ENCODE measurements at places on chromosomes 1 and 21.

- H3K4me3 ChIP-seq, result no peak overlapping the region
- H3K4me1 ChIP-seq, result peaks cover 8% of the 10 kb centered on the region
- no peak overlapping the region for H3K27ac ChIP-seq
- H3K36me3 ChIP-seq, result no peaks in the 10 kb centered on the region
- peaks cover 3% of the 10 kb centered on the region for H3K27me3 ChIP-seq
Observed at GRCh38 chr1:194078765-194079164, 892.4 kb upstream of the B3GALT2 start.

DNA sequence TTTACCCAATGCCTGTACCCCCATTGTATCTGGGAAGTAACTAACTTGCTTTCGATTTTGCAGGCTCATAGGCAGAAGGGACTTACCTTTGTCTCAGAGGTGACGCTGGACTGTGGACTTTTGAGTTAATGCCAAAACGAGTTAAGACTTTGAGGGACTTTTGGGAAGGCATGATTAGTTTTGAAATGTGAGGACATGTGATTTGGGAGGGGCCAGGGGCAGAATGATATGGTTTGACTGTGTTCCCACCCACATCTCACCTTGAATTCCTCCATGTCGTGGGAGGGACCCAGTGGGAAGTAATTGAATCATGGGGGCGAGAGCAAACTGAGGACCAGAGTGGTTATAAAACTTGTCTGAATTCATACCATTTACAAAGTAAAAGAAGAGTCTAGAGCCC lies 77.1 kb upstream of the HOOK1 start:
- peaks cover 9% of the 10 kb centered on the region for H3K27me3 ChIP-seq
- no peak overlapping the region for H3K4me3 ChIP-seq
- peaks cover 38% of the 10 kb centered on the region for H3K36me3 ChIP-seq
- no peak overlapping the region for H3K27ac ChIP-seq
- DNase-seq, result no peak
- peaks cover 13% of the 10 kb centered on the region for H3K4me1 ChIP-seq

- no peak overlapping the region for H3K27ac ChIP-seq
- H3K27me3 ChIP-seq, result peaks cover 6% of the 10 kb centered on the region
- H3K4me1 ChIP-seq, result no peaks in the 10 kb centered on the region
- H3K4me3 ChIP-seq, result no peak overlapping the region
Observed at GRCh38 chr1:58732087-58732775, 32.4 kb upstream of the MYSM1 start.

- H3K4me3 ChIP-seq, result no peak overlapping the region
- DNase-seq, result peak; percentile 5
- no peaks in the 10 kb centered on the region for H3K27me3 ChIP-seq
- no peaks in the 10 kb centered on the region for H3K36me3 ChIP-seq
- no peaks in the 10 kb centered on the region for H3K4me1 ChIP-seq
Observed at GRCh38 chr1:186806477-186806876, 22.3 kb upstream of the PLA2G4A start.

DNA sequence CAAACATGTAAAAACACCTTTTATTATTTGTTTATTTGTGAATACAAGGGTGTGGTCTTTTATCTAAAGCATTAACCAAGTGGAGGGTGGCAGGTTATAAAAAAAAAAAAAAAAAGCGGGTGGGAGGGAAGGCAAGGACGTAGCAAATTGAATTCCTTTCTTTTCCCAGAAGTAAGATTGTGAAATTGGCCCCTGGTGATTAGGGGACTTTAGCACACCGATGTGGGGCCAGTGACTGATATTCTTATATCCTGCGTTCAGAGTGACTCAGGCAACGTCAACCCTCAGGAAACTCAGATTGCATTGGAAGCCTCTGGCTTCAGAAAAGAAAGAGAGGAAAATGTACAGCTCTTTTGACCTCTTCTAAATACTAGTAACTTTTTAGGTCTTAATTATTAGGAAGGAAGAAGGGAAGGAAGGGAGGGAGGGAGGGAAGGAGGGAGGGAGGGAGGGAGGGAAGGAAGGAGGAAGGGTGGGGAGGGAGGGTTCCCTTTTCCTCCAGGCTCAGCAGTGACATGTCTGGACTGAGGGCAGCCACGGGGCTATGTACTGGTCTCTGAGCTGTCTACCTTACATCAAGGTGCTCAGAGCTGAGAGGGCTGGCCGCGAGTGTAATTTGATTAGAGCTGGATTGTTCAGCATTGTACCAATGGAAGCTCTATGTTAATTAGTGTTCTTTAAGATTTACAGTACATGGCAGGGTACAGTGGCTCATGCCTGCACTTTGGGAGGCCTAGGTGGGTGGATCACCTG lies 30.2 kb downstream of the EVA1C start:
- no peak overlapping the region for H3K4me3 ChIP-seq
- peaks cover 6% of the 10 kb centered on the region for H3K36me3 ChIP-seq
- DNase-seq, result no peak
- no peaks in the 10 kb centered on the region for H3K4me1 ChIP-seq
- peaks cover 14% of the 10 kb centered on the region for H3K27me3 ChIP-seq

GRCh38 chr1:199121047-199121446 lies 482.2 kb downstream of the PTPRC start:
- no peak for DNase-seq
- no peaks in the 10 kb centered on the region for H3K27me3 ChIP-seq
- H3K4me3 ChIP-seq, result no peak overlapping the region
- no peak overlapping the region for H3K27ac ChIP-seq
- no peaks in the 10 kb centered on the region for H3K36me3 ChIP-seq

DNA sequence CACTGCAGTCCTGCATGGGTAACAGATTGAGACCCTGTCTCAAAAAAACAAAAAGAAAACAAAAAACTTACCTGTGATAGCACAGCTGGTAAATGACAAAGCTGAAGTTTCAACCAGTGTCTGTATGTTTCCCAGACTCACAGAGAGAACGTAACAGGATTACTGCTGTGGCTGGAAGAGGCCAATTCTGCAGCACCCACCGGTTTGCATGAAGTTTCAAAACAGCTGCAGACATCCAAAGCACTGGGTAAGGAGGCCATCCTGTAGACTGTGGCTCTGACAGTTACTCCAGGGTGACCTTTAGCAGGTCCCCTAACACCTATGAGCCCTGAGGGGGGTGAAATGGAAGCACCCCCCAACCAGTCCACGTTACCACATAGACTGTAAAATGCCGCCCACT lies 7.5 kb downstream of the ID3 start:
- H3K27ac ChIP-seq, result peak overlapping the region; percentile 55
- peaks cover 87% of the 10 kb centered on the region for H3K4me1 ChIP-seq

DNA sequence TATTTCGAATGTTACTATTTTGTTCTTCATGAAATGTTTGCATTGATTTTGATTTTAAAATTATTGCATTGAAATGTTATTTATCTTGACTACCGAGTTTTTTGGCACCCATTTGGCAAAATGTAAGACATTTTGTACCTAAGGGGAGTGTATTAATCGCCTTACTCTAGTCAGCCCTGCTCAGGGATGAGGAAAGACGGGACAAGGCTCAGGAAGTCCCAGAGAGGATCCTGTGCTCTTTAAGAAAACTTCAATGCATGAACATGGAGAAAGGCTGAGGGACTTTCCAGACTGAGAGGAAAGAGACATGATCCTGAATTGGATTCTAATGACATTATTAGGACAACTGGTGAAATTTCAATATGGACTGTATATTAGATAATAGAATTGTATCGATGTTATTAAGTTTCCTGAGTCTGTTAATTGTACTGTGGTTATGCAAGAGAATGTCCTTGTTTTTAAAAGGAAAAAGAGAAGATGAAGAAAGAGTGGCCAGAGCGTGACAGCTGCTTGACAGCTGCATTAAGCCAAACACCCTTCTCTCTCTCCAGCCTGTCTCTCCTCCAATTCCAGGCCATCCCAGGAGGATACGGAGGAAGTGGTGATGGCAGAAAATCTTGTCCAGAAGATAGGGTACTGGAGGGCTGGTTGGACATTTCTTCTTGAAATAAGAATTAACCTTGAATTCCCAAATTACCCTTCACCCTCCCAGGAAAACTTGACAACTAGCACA lies 66.0 kb downstream of the PLEKHA6 start:
- H3K27ac ChIP-seq, result peak overlapping the region; percentile 22
- DNase-seq, result no peak
- H3K27me3 ChIP-seq, result peaks cover 35% of the 10 kb centered on the region
- H3K36me3 ChIP-seq, result no peaks in the 10 kb centered on the region

- peaks cover 14% of the 10 kb centered on the region for H3K4me1 ChIP-seq
- no peaks in the 10 kb centered on the region for H3K36me3 ChIP-seq
- peaks cover 32% of the 10 kb centered on the region for H3K27me3 ChIP-seq
- no peak overlapping the region for H3K4me3 ChIP-seq
- peak; percentile 39 for DNase-seq
Observed at GRCh38 chr1:34328281-34328799, 151.6 kb downstream of the C1orf94 start.

DNA sequence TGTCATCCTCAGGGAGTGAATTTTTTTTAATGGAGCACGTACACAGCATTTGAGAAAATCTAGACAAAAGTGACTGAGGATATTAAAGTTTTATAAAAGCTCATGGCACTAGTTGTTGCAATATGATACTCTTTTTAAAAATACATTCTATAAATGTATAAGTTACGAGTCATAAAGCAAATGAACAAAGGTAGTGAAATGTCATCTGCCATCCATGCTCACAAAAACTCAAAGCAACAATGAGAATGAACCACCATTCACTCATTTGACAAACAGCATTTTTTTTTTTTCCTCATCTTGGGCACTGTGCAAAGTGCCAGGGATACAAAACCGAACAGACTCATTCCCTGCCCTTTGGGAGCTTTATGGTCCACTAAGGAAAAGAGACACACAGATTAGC lies 38.7 kb downstream of the GPR137B start:
- H3K4me1 ChIP-seq, result peaks cover 13% of the 10 kb centered on the region
- H3K4me3 ChIP-seq, result no peak overlapping the region
- H3K27me3 ChIP-seq, result peaks cover 2% of the 10 kb centered on the region
- no peak for DNase-seq

DNA sequence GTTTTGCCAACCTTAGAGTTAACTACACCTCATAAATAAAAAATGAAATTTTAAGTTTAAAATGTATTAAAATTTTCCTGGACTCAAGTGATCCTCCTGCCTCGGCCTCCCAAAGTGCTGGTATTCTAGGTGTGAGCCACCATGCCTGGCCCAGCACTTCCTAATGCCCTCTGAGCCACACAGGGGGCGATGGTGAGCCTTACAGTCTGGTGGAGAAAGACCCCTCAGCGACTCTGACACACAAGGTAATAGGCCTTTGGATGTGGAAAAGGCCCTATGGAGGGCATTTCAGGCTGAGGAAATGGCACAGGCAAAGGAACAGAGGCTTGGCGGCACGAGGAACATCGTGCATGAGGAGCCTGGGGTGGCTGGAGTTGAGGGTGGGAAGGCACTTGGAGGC lies 6.7 kb downstream of the CITED4 start:
- peaks cover 36% of the 10 kb centered on the region for H3K27me3 ChIP-seq
- H3K4me3 ChIP-seq, result no peak overlapping the region
- peaks cover 9% of the 10 kb centered on the region for H3K4me1 ChIP-seq
- peak; percentile 29 for DNase-seq

DNA sequence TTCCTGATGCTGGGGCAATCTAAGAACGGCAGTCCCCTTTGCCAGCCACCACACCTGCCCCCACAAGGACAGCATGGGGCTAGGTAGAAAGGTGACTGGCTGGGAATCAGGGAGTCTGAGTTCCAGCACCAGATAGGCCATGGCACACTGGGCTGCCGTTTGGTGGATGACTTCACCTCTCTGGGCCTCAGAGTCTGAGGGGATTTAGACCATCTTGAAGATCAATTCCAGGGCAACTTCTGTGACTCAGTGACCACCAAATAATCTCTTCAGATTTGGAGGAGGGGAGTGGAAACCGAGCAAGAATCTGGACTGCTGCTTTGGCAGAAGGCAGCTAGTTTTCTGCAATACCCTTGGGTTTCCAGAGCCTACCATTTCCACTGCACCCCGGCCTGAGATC lies 92.1 kb upstream of the EDN2 start:
- peaks cover 23% of the 10 kb centered on the region for H3K4me1 ChIP-seq
- no peaks in the 10 kb centered on the region for H3K27me3 ChIP-seq
- no peak overlapping the region for H3K4me3 ChIP-seq
- no peak for DNase-seq
- no peaks in the 10 kb centered on the region for H3K36me3 ChIP-seq

DNA sequence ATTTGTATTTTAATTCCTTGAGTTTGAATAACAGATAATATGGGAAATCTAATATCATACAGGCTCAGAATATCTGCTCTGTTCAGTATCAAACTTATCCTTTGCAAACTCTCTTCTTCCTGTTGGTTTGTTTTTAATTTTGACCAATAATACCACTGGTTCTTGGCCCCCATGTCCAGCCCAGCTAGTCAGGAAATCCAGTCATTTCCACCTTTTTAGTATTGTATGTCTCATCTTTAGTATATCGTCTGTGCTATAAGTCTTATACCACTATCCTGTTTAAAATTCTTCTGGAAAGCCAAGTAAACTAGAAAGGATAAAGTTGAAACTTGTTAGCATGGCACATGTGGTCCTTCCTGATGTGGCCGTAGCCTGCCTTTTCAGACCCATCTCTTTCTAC lies 10.7 kb downstream of the SCCPDH start:
- peak overlapping the region; percentile 63 for H3K27ac ChIP-seq

GRCh38 chr1:208004851-208005250 lies 93.9 kb upstream of the CD34 start:
- DNase-seq, result no peak
- no peak overlapping the region for H3K4me3 ChIP-seq
- peaks cover 13% of the 10 kb centered on the region for H3K4me1 ChIP-seq
- H3K27ac ChIP-seq, result no peak overlapping the region
- H3K27me3 ChIP-seq, result peaks cover 27% of the 10 kb centered on the region

DNA sequence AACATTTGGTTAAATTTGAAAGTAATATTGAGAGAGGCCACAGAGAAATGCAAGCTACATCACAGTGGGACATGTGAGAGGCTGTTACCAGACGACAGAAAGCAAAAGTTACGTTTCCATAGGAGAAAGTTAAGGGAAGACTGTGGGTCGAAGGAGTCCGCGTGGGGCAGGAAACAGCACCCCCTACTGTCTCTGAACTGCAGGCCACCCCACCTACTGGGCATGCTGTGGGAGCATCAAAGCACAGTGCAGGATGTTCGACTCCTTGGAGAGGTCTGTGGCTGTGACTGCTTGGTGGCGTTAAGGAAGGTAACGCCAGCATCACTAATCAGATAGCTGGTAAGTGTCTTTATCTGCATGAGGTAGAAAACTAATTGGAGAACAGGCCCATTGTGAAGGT lies 123.9 kb downstream of the PTBP2 start:
- H3K4me1 ChIP-seq, result peaks cover 8% of the 10 kb centered on the region
- no peak overlapping the region for H3K27ac ChIP-seq
- H3K27me3 ChIP-seq, result peaks cover 2% of the 10 kb centered on the region
- H3K4me3 ChIP-seq, result no peak overlapping the region
- no peaks in the 10 kb centered on the region for H3K36me3 ChIP-seq

- H3K27ac ChIP-seq, result no peak overlapping the region
- peaks cover 88% of the 10 kb centered on the region for H3K4me1 ChIP-seq
- H3K36me3 ChIP-seq, result no peaks in the 10 kb centered on the region
- peaks cover 12% of the 10 kb centered on the region for H3K27me3 ChIP-seq
- DNase-seq, result no peak
- H3K4me3 ChIP-seq, result no peak overlapping the region
Observed at GRCh38 chr1:3135073-3135702, 66.2 kb downstream of the PRDM16 start.
